ENCODE measurements at places on chromosomes 4 and X. TPM values are rescaled to one million over a fixed set of nuclear protein-coding genes. Genes with fewer than 3 reads are reported as not detected.

- no peaks in the 10 kb centered on the region for H3K27me3 ChIP-seq
- H3K36me3 ChIP-seq: no peaks in the 10 kb centered on the region
- no peak overlapping the region for H3K4me3 ChIP-seq
- no peaks in the 10 kb centered on the region for H3K4me1 ChIP-seq
- DNase-seq: no peak
Measured at GRCh38 chr4:184053434-184053833, 148.3 kb downstream of the STOX2 start.

DNA sequence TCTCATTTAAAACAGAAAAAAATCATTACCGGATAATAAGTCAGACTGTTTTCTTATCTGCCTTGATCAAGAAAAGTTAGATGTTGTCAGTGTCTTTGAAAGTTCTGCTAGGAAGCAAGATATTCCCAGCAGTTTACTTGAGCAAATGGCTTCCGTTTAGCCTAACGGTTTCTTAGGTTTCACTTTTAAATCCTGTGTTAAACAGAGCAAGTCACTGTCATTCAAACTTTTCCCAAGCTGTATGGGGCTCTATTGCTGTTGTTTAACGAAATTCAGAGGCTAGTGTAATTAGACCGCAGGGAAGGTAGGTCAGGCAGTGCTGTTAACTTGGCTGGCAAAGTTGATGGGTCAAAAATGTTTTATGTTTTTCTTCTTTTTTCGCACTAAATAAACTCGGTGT, 80.3 kb upstream of the NEIL3 start:
- DNase-seq: peak; percentile 93
- H3K4me3 ChIP-seq: peak overlapping the region; percentile 66
- H3K36me3 ChIP-seq: no peaks in the 10 kb centered on the region
- H3K27ac ChIP-seq: peak overlapping the region; percentile 66

GRCh38 chr4:73589261-73589847, 30.9 kb downstream of the RASSF6 start:
- peak overlapping the region; percentile 68 for H3K27ac ChIP-seq
- no peak for DNase-seq
- no peaks in the 10 kb centered on the region for H3K36me3 ChIP-seq
- H3K27me3 ChIP-seq: no peaks in the 10 kb centered on the region

The NALF2 gene
- total RNA-seq: not detected

DNA sequence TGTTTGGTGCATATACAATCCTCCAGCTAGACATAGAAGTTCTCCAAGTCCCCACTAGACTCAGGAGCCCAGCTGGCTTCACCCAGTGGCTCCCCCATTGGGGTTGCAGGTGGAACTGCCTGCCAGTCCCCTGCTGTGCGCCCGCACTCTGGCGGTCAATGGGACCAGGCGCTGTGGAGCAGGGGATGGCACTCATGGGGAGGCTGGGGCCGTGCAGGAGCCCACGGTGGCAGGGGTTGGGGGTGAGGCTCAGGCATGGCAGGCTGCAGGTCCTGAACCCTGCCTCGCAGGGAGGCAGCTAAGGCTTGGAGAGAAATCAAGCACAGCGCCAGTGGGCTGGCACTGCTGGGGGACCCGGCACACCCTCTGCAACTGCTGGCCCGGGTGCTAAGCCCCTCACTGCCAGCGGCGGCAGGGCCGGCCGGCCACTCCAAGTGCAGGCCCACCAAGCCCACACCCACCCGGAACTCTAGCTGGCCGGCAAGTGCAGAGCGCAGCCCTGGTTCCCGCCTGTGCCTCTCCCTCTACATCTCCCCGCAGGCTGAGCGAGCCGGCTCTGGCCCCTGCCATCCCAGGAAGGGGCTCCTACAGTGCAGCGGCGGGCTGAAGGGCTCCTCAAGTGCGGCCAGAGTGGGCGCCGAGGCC, 12.7 kb upstream of the TMPRSS11D start:
- no peak overlapping the region for H3K27ac ChIP-seq
- H3K36me3 ChIP-seq: no peaks in the 10 kb centered on the region
- DNase-seq: no peak
- H3K27me3 ChIP-seq: no peaks in the 10 kb centered on the region
- no peak overlapping the region for H3K4me3 ChIP-seq

- no peak overlapping the region for H3K4me3 ChIP-seq
- peaks cover 16% of the 10 kb centered on the region for H3K4me1 ChIP-seq
- H3K27ac ChIP-seq: no peak overlapping the region
- H3K27me3 ChIP-seq: no peaks in the 10 kb centered on the region
- no peak for DNase-seq
Measured at GRCh38 chr4:73676861-73677323, 56.7 kb upstream of the RASSF6 start.

DNA sequence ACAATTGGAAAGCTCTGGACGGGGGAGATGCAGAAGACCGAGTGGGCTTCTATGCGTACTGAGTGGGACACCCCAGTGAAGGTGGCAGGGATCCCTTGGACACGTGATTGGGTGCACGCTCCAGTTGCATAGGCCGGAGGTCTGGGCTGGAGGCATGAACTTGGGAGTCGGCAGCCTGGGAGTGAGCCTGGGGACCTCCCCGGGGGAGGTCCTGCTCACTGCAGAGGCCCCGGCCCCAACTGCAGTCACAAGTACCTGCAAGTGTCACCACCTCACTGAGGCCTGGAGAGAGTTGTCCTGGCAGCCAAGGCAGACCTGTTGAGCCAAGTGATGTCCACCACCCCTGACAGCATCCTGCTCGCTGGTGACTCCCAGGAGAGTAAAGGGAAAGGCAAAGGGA, 49.3 kb upstream of the HMX1 start:
- no peak overlapping the region for H3K4me3 ChIP-seq
- H3K27ac ChIP-seq: no peak overlapping the region
- no peaks in the 10 kb centered on the region for H3K27me3 ChIP-seq
- no peaks in the 10 kb centered on the region for H3K36me3 ChIP-seq

DNA sequence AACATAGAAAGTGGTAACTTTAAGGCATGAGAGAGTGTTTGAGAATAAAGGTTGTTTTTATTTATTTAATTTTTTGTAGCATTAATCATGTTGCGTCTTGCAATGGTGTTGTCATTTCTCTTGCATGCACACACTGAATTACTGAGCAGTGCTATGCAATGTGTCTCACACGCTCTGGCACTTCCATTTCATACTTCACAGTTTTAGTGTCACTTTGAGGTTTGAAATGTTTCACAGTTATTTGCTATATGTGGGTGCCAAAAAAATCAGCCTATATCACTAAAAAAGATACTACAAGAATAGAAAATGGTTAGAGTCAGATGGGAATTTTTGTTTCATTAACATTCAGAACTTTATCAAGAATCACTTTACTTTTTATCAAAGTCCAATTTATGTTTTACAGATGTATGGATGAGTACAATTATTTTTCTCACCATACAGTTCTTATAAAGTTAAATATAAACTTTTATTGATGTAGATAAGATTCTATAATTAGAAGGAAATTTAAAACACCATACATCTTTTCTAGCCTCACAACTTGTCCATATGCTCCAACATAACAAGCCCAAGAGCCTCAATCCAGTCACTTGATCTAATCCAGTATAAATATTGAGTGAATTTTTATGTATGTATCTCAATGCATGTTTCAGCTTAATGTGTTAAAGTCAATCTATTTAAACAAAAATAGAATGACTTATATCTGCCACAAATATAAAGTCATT, 114.0 kb downstream of the IQCM start:
- H3K27me3 ChIP-seq: no peaks in the 10 kb centered on the region
- no peak overlapping the region for H3K4me3 ChIP-seq
- no peaks in the 10 kb centered on the region for H3K4me1 ChIP-seq
- no peak for DNase-seq
- no peaks in the 10 kb centered on the region for H3K36me3 ChIP-seq
- no peak overlapping the region for H3K27ac ChIP-seq

The RAI2 gene
- under 0.01 TPM for total RNA-seq

GRCh38 chr4:56728512-56728911, 47.4 kb upstream of the HOPX start:
- H3K27me3 ChIP-seq: peaks cover 2% of the 10 kb centered on the region
- no peak overlapping the region for H3K27ac ChIP-seq
- no peak for DNase-seq
- no peaks in the 10 kb centered on the region for H3K36me3 ChIP-seq

The BTK gene
- not detected for total RNA-seq

DNA sequence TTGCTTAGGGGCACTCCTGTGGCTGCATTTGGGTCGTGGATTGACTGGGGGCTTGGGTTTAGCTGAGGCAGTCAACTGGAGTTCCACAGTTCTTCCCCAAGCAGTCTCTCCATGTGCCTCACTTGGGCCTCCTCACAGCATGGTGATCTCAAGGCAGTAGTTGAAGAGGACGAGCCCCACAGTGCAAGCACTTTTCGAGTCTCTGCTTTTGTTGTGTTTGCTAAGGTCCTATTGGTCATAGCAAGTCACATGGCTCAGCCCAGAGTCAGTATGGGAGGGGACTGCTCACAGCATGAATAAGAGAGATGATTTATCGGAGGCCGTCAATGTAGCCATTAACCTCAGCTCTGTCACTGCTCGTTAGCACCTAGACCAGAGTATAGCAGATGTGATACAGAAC, 29.7 kb downstream of the BMX start:
- no peak for DNase-seq
- peaks cover 7% of the 10 kb centered on the region for H3K27me3 ChIP-seq
- no peak overlapping the region for H3K4me3 ChIP-seq
- no peaks in the 10 kb centered on the region for H3K36me3 ChIP-seq
- H3K4me1 ChIP-seq: no peaks in the 10 kb centered on the region

GRCh38 chrX:50115973-50116372, 84.8 kb downstream of the AKAP4 start:
- H3K27ac ChIP-seq: no peak overlapping the region
- H3K27me3 ChIP-seq: no peaks in the 10 kb centered on the region
- no peak overlapping the region for H3K4me3 ChIP-seq
